ENCODE measurements at places on chromosomes 3 and 15.

DNA sequence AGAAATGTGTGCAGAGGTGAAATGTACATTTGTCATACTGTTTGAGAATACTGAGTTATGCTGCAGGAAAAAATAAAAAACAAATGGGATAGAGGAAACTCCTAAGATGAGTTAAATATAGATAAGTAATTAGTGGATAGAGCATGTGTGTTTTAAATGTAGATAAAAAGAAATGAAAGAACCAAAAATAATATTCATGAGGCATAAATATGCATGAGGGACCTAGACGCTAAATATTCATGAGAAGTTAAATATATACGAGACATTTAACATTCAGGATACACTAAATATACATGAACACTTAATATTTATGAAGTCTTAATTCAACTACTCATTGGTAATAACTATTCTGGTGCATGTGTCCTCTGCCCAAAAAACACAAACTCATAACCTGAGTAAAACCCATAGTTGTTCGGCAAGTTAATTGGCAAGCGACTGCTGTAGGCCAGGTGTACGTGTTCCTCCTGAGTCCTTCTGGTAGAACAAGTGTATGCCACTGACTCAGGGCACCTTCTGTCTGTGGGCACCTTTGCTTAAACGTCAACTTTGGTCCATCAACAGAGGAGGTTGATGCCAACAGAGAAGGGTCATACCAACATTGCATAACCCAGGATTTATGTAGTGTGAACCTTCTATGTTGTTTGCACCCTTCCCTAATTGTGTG is 24.5 kb upstream of the DENND6A start:
- no peak for DNase-seq

- DNase-seq: no peak
Measured at GRCh38 chr3:61015408-61015807, 235.8 kb downstream of the FHIT start.

DNA sequence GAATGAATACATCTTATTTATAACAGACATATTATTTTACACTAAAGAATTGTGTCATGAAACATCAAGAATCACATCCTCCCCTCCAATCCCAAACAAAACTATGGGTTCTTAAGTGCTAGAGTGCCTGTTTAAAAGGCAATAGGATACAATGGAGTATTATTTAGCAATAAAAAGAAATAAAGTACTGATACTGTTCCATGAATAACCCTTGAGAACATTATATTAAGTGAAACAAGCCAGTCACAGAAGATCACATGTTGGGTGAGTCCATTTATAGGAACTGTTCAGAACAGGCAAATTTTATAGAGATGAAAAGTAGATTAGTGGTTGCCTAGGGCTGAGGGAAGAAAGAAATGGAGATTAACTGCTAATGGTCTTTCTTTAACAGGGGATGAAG is 86.5 kb downstream of the ANKRD28 start:
- DNase-seq: no peak

- no peak for DNase-seq
Measured at GRCh38 chr3:150329408-150329807, 78.7 kb upstream of the TSC22D2 start.

- no peak for DNase-seq
Measured at GRCh38 chr3:30749230-30749629, 142.8 kb downstream of the TGFBR2 start.

DNA sequence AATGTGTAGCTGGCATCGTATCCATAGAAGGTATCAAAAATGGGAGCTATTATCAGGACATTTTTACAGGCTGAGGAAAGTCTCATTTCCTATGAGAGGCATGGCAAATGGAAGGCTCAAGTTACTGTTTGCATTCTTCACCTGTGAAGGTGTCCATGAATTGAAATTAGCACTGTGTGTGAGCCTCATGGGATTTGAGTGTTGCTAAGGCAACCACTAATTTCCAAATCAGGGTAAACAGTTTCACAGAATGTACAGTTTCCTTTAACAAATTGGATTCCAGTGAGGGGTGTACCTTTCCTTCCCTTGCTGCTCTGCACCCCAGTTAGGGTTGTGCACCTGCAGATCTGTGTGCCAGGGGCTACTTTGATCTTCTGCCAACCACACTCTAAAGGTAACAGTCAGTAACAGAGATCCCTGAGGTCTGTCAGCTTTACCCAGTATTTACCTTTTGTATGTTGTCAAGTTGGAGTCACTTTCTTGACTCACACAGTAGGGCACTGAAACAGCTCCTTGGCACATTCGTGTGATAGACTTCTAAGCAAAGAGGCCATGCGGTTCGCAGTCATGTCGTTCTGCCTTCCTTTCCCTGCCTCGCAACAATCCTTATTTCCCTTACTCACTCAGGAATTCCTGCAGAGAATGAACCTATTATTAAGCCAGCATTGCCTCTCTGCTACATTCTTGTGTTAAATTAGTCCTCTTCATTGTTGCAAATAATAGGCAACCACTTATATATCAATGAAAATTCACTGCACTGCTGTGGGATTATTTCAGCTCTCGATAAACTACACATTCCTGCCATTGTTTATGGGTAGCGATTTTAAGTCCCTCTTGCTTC is 129.8 kb upstream of the GBE1 start:
- DNase-seq: no peak

DNA sequence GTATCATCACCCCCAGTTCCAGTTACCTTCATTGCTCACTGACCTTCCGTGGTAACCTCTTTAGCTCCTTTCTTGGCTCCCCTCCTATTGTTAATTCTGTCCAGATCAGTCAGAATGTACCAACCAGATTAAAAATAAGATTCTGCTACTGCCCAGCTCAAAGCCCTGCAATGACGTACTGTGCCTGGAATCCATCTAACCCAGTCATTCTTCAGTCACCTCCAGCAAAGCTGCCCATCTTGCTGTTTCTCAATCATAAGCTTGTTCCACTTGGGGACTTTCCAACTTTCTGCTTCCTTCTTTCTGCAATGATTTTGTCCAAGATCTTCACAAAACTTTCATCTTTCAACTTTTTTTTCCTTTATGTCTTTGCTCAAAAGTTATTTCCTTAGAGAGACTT is 512.0 kb upstream of the ZNF385D start:
- no peak for DNase-seq

DNA sequence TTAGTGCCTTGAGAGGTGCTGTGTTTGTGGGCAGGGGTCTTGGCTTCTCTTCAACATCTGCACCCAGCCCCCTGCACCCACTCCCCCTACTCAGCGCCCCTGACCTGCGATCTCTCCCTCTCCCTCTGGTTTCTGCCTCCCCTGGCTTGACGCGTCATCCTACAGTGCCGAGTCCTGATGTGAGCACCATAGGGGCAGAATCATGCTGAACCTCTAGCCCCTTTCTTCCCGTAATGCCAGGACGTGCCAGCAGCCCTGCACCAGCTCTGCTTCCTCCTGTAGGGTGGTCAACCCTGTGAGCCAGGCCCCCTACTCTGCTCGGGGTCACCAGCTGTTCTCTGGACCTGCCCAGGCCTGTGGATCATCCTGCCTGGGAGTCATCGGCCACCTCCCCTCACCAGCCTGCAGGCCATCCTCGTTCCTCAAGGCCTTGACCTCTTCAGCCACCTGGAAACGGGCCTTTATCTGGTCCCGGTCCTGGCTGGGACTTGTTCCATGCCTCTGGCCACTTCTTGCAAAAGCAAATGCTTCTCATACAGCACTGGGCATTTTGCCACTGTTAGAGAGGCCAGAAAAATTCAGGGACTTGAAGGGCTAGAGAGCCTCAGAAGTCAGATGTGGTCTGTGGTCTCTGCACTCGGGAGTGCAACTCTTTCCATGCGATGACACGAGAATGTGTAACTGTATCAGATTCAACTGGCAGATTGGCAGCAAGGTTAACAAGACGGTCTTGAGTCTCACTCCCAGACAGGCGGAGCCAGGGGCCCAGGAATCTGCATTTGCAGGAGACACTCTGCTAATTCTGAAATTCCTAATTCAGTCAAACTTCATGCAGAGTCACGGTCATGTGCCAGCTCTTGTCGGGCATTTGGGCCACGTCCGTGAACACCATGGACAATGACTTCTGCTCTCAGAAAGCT is 16.7 kb upstream of the KLF15 start:
- no peak for DNase-seq

- no peak for DNase-seq
Measured at GRCh38 chr3:8307545-8308110, 194.0 kb upstream of the LMCD1 start.

DNA sequence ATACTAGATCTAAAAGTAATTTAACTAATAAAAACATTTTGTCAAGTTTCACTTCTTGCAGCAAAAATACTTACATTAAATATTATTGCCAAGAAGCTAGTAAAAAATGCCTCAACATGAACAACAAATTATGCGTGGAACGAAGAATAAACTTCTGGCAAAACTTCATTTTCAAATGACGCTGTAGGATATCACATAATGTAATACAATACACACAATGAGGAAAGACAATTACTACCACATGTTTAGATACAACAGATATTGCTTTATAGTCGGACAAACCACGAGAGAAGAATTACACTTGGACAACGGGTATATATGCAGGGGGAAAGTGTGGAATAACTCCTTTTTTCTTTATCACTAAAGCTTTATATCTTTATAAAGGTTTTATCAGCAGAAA is 21.6 kb downstream of the P3H2 start:
- no peak for DNase-seq

DNA sequence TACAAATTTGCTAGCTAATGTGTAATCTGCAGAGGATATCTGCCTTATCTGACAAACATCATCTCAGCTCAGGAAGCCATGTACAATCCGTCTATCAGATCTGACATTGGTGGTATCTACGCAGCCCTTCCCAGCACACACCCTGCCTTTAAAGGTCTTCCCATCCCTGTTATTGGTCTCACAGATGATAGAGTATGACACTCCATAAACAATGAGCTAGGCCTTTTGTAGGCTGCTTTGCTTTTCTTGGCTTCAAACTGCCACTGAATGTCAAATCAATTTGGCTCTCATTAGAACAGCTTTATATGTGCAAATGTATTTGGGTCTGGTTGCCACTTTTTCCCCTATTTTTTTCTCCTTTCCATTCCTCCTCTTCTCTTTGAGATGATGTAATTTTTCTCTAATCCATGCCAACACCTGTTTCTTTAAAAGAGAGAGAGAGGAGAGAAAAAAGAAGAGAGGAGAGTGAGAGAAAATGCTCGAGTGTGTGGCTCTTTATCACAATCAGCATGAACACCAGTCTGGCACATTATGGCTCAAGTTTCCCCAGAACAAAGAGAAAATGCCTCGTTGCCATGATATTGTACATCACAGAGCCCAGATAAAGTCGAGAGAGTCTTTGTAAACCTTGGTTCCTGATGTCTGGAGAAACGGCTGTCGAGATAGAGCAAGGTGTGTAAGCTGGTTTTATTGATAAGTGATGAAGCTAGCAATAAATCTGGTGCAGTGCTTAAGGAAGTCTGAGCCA is 80.8 kb upstream of the DPH6 start:
- no peak for DNase-seq

GRCh38 chr3:23390446-23390845 is 187.3 kb downstream of the UBE2E2 start:
- no peak for DNase-seq

Measured in stimulated activated CD4-positive, alpha-beta T cell treated with anti-CD3 and anti-CD28 coated beads, Interleukin-12 subunit alpha, Interleukin-12 subunit beta, amount 100 ng/mL, for 48 hours (primary cell).